ENCODE measurements at places on chromosomes 4 and X.

DNA sequence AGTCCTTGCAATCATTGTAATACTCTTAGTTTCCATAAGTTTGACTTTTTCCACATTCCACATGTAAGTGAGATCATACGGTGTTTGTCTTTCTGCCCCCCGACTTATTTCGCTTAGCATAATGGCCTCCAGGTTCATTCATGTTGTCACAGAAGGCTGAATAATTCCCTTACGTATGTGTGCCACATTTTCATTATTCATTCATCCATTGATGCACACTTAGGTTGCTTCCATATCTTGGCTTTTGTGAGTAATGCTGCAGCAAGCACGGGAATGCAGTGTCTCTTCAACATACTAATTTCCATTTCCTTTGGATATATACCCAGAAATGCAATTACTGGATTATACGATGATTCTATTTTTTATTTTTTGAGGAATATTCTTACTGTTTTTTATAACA lies 22.0 kb upstream of the VEGFC start:
- no peak for DNase-seq

DNA sequence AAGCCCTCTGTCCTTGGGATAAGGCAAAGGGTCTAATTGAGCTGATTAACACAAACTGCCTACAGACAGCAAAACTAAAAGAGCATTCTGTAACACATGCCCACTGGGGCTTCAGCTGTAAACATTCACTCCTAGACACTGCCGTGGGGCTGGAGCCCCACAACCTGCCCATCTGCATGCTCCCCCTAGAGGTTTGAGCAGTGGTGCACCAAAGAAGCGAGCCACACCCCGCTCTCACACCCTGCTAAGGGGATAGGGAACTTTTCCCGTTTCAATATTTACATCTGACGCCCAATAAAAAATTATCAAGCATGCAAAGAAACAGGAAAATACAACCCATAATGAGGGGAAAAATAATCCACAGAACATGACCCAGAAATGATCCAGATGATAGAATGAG lies 46.9 kb upstream of the HSD17B10 start:
- DNase-seq, result no peak

GRCh38 chr4:25258980-25259578 lies 25.2 kb downstream of the PI4K2B start:
- DNase-seq, result no peak

GRCh38 chrX:149262086-149262485 lies 243.0 kb downstream of the IDS start:
- DNase-seq, result no peak

- no peak for DNase-seq
These were observed 187.0 kb upstream of the LDB2 start for GRCh38 chr4:17085416-17085815.

DNA sequence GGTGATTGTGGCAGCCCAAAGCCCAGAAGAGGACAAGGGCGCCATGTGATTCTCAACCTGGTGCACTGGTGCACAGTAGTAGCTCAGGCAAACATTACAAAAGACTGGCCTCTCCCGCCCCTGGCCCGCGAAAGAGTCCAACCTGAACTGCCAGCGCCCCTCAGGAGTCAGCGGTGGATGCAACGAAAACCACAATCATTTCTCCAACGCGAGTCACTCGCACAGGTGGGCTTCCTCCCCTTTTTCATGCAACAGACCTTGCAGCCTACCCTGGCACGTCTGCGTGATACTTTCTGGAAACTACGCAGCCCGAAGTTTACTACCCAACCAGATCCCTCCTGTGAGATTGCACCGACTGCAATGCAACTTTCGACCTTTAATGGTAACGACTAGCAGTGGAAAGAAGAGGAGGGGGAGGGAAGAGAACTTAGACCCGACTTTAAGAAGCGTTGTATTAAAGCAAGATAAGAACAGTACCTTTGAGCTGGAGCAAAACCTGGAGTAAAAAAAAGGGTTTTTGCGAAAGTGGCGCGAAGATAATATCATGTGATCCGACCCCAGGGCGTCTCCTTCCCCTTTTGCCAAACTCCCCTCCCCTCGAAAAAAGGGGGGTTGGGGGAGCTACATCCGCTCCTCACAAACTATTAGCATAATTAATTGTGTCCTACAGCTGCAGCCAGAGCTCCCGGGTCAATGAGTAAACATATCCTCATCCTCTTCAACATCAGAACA lies 63.3 kb upstream of the CCDC160 start:
- no peak for DNase-seq

- no peak for DNase-seq
These were observed 31.4 kb upstream of the BBS12 start for GRCh38 chr4:122701061-122701460.

- DNase-seq, result no peak
These were observed 189.1 kb upstream of the C1QTNF7 start for GRCh38 chr4:15238720-15239119.

- no peak for DNase-seq
These were observed 105.3 kb upstream of the CBR4 start for GRCh38 chr4:169115144-169115896.

All from vagina (tissue), 2 donors.